RWPE1 (cell line): ENCODE measurements at places on chromosomes 1 and 21.
A peak's percentile ranks its signal among the peaks of the same experiment; 100 is the strongest.

GRCh38 chr1:6246497-6247467, 2.8 kb downstream of the HES3 start:
- peak; percentile 84 for DNase-seq

DNA sequence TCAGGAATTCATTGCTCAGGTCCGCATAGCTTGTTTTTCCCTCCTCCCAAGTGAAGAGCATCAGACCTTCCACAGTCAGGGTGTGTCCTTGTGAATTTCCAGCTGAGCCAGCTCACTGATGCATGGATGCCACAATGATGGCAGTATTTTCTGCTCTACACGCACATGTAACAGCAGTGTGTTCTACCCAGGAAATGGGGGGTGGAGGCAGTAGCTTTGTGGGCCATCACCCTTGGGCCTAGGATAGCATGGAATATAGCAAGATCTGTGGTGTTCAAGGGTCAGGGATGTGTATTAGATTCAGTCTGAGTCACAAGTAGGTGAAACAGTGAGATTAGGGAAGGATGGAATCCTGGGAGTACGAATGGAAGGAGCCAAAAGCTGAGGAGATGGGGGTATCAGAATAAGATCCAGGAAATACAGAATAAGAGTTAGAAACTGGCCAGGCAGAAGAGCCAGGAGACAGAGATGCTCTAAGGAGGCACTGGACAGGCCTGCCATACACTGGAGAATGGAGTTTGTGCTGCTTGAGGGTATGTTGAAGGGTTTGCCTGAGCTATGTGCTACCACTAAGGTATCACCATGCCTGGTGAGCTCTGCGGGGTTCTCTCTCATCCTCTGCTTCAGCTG, 90.6 kb upstream of the CNIH3 start:
- DNase-seq, result no peak

GRCh38 chr1:110048923-110049601, 14.6 kb downstream of the STRIP1 start:
- DNase-seq, result no peak

DNA sequence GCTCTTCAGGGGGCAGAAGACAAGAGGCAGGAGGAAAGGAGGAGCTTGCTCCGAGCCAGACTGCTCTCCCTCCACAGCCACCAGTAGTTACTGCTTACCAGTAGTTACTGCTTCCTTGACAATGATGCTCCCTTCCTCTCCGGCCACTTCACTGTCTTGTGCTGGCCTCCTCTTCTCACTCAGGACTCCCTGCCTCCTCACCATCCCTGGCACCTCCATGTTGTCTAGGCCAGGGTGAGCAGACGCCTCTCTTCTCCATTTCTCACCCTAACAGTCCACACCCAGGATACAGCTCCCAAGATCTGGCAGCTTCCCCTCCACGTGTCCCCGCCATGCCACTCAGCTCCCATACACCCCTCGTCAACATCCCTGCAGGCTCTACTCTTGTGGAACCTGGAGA, 82.4 kb upstream of the TLR5 start:
- DNase-seq, result no peak

DNA sequence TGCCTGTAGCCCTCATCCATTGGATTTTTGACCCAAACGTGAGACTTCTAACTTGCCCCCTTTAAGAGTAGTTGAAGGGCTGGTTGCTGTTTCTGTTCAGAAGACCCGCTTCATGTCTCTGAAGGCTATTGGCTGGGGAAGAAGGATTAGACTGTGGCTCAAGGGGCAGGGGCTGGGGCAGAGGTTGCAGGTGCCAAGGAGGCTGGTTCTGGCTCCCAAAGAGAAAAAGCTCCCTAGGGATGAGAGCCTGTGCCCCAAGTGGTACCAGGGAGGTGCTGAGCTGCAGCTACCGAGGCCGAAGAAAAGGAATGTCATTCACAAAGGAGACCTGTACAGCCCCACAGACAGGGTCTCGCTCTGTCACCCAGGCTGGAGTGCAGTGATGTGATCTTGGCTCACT, 5.8 kb downstream of the WNT3A start:
- no peak for DNase-seq

GRCh38 chr1:150890033-150890416, 3.1 kb downstream of the CTXND2 start:
- no peak for DNase-seq

GRCh38 chr1:83889707-83890106, 109.2 kb downstream of the TTLL7 start:
- DNase-seq, result no peak

DNA sequence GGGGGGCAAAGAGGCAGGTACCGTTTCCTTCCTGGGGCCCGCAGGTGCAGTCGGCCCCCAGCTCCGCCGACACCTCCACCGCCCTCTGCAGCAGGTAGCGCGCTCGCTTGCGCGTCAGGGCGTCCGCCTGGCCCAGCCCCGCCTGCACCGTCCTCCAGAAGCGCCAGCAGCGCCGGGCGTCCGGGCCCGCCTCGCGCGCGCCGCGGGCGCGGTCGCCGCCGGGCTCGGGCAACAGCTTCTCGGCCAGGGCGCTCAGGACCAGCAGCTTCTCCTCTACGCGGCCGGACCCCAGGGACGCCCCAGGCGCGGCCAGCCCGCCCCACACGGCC, 863 bp downstream of the TARBP1 start:
- DNase-seq, result peak; percentile 65

DNA sequence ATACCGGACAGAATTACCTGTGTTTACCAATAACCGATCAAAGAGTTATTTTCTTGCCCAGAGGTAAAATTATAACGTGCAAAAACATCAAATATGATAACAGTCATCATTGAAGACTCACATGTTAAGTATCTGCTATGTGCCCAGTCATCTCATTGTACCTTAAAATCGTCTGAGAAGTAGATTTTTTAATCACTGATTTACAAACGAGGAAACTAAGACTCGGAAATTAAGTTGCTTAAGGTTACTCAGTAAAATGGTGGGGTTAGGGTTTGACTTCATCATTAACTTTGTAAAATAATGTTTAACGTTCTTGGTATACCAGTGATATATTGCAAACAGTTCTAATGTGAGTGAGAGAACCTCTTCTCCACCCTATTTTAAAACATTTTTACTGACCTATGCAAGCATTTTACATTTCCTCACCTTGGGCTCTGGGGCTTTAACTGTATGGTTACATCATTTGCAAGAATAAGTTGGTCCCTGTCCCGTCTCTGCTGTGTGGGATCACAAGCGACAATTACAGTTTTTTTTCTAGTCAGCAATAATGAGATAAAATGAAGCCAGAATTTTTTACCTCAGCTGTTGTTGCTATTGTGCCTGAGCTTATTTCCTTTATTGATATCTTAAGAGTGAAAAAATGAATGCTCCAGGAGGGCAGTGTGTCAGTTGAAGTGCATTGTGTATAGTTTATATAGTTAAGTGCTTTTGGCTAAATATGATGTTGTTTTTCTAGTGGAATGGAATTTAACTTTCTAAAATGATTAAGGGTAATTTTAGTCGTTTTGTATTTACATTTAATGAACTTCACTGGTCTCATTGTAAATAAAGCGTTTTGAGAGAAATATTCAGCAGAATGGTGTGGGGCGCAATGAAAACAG, 2.7 kb downstream of the RPRD2 start:
- no peak for DNase-seq

- DNase-seq, result no peak
Observed at GRCh38 chr1:47837866-47838561, 159.2 kb downstream of the TRABD2B start.

DNA sequence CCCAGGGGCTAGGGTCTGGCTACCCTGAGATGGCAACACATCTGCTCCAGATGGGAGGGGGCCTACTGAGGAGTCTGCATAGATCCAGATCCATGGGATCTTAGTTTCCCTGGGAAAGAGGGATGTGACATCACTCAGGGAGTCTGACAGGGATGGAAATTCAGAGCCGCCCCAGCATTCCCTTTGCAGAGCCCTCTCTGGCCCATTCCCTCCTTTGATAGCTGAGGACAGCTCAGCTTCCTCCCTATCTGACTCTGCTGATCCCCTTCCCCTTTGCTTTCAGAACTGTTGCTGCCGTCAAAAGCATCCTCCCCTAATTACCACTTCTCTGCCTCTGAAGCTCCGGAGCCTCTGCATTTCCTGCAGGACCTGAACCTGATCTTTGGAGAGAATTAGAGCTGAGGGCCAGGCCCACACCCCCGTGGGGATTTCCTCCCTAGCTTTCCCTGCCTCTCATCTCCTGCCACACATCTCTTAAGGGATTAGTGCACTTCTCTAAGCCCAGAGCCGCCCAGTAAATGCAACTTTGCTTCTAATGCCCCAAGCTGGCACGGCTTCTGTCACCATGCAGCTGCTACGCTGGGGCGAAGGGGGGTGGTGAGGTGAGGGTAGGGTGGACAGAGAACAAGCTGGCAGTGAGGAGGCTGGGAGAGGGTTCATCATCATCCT, 9.5 kb upstream of the ASCL5 start:
- no peak for DNase-seq

DNA sequence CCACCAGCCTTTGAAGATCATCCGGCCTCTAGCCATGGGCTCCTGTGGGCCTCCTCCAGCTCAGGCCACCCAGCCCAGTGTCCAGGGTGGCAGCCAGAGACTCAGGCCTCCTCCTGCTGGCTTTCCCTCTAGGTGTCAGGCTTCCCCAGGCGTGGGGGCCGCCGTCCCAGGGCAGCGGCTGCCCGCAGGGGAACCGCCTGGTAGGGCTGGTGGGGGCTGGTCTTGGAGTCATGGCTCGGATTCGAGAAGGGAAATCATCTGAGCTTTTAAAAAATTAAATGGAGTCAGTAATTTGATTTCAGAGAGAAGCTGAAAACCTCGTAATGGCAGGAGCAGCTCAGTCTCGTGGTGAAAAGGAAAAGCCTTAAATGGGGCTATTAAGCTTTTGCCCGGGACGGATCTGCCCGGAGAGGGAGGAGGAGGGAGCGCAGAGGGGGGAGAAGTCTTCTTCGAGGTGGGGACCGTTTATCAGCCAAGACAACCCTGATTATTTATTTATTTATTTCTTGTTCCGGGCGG, 66.4 kb upstream of the TARDBP start:
- DNase-seq, result no peak

DNA sequence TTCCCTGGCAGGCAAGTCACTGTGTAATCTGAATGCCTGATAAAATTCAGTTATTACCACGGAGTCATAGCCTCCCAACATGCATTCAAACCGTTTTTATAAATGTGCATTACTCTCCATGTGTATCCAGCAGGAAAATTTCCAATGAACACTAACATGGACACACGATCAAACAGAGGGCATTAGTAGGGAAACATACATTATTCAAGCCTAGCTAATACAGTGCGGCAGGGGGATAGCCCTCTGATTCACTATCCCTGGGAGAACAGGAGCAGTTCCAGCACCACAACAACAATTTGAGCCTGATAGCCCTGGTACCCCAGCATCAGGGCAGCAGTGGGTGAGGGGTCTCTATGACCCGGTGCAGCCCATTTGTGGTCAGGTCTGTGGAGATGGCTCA, 35.8 kb upstream of the HMGB4 start:
- DNase-seq, result no peak

DNA sequence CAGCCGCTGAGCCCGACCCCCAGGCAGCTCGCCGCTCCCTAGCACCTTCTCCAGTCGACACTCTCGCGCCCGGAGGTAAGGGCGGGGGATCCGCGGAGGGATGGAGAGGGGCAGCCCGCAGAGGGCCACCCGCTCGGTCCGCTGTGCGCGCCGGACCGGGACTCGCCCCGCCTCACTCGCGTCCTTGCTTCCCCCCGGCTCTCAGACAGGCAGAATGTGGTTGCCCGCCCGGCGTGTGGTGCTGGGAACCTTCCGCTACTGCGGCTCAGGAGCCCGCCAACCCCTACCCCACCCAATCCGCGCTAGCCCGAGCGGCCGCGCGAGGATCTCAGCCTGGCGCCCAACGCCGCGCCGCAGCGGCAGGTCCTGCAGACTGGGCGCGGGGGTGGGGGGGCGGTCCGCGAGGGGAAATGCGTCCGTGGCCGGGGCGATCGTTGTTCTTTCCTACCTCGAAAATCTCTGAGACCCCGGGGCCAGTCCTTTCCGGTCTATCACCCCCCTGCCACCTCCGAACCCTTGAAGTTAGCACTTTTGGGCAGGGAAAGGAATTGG, 404 bp downstream of the LRRC8C start:
- peak; percentile 54 for DNase-seq

- DNase-seq, result no peak
Observed at GRCh38 chr21:45418301-45419071, 13.5 kb downstream of the COL18A1 start.

DNA sequence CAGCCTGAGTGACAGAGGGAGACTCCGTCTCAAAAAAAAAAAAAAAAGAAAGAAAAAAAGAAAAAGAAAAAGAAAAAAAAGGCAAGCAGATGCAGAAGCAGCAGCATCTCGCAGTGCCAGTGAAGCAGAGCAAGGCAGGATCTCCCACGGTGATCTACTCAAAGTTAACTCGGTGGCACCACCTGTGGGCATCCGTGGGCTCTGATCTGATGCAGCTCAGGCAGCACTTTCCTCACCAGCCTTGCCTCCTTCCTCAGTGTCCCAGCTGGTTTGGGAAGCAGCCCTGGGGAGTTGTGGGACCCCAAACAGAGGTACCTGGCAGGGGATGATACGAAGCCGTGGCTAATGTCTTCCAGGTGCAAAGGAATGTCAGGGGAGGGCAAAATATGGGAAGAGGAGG, 104.3 kb upstream of the KRTAP19-8 start:
- DNase-seq, result no peak

DNA sequence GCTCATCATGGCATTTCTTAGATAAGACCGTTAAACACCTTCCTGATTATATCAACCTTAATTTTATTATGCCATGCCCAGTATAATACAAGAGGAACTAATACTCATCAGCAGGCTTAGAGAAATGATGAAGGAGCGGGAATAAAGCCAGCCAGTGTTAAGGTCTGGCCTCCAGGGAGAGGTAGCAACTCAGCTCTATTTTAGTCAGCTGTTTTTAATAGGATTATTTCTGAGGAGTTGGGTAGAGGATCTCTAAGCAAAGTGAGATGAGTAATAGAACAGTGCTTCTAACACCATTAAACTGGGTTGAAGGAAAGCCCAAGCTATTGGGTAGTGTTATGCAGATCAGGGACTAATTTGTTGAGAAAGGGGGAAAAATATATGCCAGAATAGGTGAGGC, 921.5 kb downstream of the TTLL7 start:
- DNase-seq, result no peak

GRCh38 chr1:53585129-53585528, 125.9 kb downstream of the DMRTB1 start:
- no peak for DNase-seq

GRCh38 chr1:170126696-170127095, 19.1 kb upstream of the NTMT2 start:
- peak; percentile 9 for DNase-seq

GRCh38 chr1:82728206-82728605, 927.5 kb downstream of the ADGRL2 start:
- DNase-seq, result no peak

DNA sequence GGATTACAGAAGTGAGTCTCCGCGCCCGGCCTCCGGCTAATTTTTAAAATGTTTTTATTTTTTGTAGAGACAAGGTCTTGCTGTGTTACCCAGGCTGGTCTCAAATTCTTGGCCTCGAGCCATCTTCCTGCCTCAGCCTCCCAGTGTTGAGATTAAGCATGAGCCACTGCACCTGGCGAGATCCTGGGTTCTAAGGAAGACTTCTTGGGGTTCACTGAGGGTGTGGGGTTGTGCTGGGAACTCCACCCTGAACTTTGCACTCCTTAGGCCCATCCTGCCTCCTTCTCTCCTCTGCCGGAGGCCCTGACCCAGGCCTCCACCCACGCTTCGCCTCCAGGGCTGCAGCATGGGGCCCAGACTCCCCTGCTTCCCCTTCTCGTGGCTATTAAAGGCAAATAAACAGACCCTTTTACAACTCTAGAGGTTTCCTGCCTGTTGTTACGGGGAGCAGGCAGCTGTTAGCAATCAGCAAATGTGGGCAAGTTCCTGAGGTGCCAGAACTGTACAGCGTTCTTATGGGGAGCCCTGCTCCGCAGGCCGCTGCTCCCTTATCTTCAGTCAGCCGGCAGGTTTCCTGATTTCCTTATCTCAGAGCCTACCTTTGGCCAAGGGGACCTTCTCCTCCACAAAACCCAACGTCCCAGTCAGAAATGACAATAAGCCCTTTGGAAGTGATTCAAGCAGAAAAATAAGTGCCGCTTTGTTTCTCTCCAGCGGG, 41.0 kb upstream of the LIN9 start:
- no peak for DNase-seq
